ENCODE measurements at places on chromosomes 6 and 20. TPM values are rescaled to one million over a fixed set of nuclear protein-coding genes. Genes with fewer than 3 reads are reported as not detected.

KCNK17 gene
- total RNA-seq: not detected

CAP2 gene
- total RNA-seq: 21.0 TPM

JARID2 gene
- total RNA-seq: 7.5 TPM

DEFB121 gene
- not detected for total RNA-seq

TRIM10 gene
- not detected for total RNA-seq

ADGRF1 gene
- 0.22 TPM for total RNA-seq

Data from adrenal gland (tissue), 19 donors.